ENCODE measurements at places on chromosomes 1 and 21.

DNA sequence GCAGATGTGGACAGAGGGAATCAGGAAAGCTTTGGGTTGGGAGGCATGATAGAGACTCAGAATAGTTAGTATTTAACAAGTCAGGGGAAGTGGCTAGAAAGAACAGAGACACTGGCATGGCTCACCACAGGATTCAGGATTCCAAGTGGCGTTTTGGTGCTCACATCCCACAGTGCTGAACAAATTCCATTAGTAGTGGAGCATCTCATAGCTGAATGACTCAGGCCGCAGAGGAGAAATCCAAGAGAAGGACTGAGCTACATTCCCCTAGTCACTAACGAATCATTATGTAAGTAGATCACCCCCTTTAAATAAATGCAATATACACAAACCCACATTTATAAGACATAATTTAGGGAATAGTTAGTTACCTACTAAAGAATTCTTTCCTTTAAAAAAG, 5.0 kb upstream of the KCNJ9 start:
- DNase-seq: no peak

DNA sequence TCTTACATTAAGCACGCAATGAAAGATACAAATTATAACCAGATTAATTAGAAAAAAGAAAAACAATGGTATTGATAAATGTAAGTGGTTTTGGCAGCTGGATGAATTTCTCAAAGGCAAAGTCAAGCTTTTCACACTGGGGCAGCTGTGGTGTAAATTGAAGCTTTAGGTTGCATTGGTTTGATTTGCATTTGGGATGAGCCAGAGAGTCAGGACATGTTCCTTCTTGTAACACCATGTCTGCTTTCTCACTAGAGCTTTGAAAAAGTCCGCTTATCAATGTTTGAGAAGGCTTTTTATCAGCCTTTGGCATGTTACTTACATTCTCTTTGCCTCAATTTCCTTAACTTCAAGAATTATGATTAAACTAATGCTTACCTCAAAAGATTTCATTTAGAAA, 173.9 kb downstream of the GPATCH2 start:
- no peak for DNase-seq

- DNase-seq: no peak
Observed at GRCh38 chr1:212971312-212971711, 21.0 kb downstream of the VASH2 start.

- no peak for DNase-seq
Observed at GRCh38 chr21:34157521-34157920, 84.1 kb downstream of the MRPS6 start.

DNA sequence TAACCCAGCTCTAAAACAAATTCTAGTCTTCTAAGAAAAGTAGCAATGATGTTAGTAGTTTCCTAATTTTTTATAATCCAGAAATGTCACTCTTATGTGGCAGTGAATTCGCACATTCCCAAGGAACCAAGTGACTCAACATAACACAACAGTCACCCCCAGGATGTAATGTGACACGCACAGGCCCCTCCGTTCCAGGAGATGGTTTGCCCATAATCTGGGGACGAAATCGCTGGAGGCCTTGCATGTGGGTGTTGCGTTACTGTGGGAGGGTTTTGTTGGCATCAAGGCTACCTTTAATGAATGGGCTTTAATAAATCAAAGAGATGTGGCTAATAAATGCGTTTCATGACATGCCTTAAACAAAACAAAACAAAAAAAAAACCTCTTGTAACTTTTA, 50.9 kb downstream of the EVA1C start:
- no peak for DNase-seq

All from stimulated activated CD4-positive, alpha-beta T cell treated with anti-CD3 and anti-CD28 coated beads, Interleukin-2, amount 100 ng/mL, for 24 hours (primary cell).